Mesothelial cell of epicardium (in vitro differentiated cells): ENCODE measurements at places on chromosomes 3 and 15.

GRCh38 chr3:99565331-99565730 is 73.1 kb upstream of the COL8A1 start:
- no peak for DNase-seq

DNA sequence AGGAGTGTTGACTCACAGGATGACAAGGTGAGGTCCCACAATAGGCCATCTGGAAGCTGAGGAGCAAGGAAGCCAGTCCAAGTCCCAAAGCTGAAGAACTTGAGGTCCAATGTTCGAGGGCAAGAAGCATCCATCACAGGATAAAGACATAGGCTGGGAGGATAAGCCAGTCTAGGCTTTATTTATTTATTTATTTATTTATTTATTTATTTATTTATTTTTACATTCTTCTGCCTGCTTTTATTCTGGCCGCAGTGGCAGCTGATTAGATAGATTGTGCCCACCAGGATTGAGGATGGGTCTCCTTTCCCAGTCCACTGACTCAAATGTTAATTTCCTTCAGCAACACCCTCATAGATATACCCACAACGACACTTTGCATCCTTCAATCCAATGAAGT is 472.2 kb upstream of the DPPA4 start:
- no peak for DNase-seq

- no peak for DNase-seq
Measured at GRCh38 chr3:33067484-33067883, 29.5 kb downstream of the GLB1 start.

GRCh38 chr3:52181543-52181942 is 16.4 kb upstream of the ALAS1 start:
- no peak for DNase-seq
